ENCODE measurements at places on chromosomes 2 and 18.

- no peaks in the 10 kb centered on the region for H3K36me3 ChIP-seq
- no peak overlapping the region for H3K4me3 ChIP-seq
- H3K27me3 ChIP-seq, result no peaks in the 10 kb centered on the region
- H3K27ac ChIP-seq, result no peak overlapping the region
Observed at GRCh38 chr2:114926303-114926702, 483.9 kb downstream of the DPP10 start.

DNA sequence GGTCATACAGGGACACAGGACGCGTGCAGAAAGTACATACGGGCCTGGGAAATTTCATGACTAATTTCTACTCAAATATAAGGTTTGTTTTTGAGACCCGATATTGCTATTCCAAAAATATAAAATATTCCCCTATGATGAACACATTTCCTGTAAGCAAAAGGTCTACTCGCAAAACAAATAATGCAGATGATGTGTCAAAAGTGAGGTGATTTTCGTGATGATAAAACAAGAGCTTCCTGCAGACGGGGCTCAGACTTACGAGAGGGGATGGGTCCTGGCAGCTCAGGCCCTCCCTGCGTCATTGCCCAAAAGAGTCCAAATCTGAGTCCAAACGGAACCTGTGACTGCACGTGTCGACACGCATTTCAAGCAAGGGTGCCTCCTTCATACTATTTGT lies 62.7 kb downstream of the MBP start:
- H3K4me1 ChIP-seq, result peaks cover 28% of the 10 kb centered on the region
- peaks cover 16% of the 10 kb centered on the region for H3K36me3 ChIP-seq
- no peak for DNase-seq
- H3K27ac ChIP-seq, result no peak overlapping the region

DNA sequence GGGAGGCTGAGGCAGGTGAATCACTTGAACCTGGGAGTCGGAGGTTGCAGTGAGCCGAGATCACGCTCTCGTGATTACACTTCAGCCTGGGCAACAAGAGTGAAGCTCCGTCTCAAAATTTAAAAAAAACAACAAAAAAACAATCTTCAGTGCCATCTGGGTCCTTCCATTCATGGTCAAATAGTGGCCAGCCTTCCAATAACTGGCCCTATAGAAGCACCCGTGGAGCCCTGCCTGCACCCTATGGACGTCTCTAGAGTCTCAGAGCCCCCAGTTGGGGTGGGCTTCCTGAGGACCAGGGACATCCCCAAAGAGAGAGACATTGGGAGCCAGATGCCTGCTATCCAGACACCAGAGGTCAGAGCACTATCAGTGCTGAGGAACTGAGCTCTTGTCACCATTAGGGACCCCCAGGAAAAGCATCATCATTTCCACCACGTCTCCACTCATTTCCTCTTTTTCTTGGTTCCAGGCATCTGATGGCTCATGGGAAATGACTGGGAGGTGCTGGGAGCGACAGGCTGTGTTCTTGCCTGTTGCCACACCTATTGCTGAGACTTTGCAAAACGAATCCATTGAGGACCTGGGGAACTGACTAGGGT lies 9.4 kb downstream of the NEU2 start:
- no peak overlapping the region for H3K27ac ChIP-seq
- H3K4me1 ChIP-seq, result no peaks in the 10 kb centered on the region
- peaks cover 2% of the 10 kb centered on the region for H3K27me3 ChIP-seq
- no peaks in the 10 kb centered on the region for H3K36me3 ChIP-seq
- H3K4me3 ChIP-seq, result no peak overlapping the region

DNA sequence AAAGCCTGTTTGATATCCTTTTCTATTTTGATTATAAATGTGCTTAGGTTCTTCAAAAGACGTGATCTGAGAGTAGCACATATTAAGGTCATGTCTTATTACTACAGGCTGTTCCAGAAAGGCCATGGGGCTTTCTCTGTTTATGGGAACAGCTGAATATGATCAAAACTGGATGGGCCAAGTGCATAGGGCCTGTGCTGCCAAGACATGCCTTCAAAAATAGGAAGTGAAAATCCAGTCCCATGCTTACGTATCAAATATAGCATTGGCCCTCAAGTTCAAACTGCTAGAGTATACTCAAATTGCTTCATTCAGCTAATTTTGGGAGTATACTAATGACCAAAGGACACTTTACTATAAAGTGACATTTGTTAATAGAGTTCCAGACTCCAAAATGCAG lies 24.1 kb downstream of the SLC25A52 start:
- no peaks in the 10 kb centered on the region for H3K4me1 ChIP-seq
- no peaks in the 10 kb centered on the region for H3K36me3 ChIP-seq
- no peak overlapping the region for H3K27ac ChIP-seq
- no peaks in the 10 kb centered on the region for H3K27me3 ChIP-seq
- H3K4me3 ChIP-seq, result no peak overlapping the region

DNA sequence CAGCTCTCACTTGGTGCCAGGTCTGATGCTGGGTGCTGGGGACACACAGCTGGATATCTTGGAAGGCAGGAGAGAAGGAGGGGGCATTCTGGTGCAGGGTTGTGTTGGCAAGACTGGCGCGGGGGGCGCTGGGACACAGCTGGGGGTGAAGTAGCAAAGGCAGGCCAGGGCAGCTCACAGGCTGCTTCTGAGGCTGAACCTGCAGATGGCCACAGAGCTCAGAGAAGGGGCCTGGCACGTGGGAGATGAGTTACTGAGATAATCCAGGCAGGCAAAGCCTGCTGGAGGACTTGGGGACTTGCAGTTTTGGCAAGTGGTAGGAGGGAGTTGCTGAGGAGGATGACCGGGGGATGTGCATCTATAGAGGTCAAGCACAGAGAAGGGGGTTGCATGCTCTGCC lies 16.2 kb upstream of the DGKD start:
- H3K4me3 ChIP-seq, result no peak overlapping the region
- H3K27ac ChIP-seq, result no peak overlapping the region
- no peaks in the 10 kb centered on the region for H3K36me3 ChIP-seq
- DNase-seq, result no peak
- H3K4me1 ChIP-seq, result peaks cover 7% of the 10 kb centered on the region
- H3K27me3 ChIP-seq, result no peaks in the 10 kb centered on the region
